ENCODE measurements at places on chromosomes 6 and 20.

DNA sequence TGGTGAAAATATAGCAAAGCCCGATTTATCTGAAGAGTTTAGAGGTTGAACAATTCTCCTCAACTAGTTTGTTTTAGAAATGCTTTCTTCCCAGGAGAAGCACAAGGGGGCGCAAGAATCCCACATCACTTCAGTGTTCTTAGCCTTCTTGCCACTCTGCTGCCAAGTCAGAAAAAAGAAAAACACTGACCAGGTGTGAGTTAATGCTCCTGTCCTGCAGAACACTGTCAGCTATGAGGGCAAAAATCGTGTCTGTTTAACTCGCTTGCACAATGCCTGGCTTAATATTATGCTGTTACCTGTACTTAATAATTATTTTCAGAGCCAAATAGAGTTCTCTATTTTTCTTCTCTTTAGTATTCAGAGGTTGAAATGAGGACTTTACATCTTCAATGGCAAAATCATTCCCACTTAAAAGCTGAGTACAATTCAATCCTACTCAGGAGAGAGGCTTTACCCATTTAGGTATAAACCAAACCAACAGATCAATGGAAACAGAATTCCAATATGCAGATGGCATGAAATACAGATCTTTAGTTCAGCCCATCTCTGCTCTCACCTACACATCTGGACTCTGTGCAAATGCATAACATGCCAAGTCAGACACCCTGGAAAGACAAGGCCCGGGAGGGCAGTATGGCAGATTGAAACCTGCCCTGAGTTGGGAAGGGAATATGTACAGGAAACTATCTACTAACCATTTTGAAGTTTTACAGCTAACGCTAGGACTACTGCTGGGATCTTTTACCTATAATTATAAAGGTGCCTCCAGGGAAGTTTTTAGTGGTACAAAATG is 71.4 kb upstream of the TULP1 start:
- ATAC-seq: peak; percentile 75

DNA sequence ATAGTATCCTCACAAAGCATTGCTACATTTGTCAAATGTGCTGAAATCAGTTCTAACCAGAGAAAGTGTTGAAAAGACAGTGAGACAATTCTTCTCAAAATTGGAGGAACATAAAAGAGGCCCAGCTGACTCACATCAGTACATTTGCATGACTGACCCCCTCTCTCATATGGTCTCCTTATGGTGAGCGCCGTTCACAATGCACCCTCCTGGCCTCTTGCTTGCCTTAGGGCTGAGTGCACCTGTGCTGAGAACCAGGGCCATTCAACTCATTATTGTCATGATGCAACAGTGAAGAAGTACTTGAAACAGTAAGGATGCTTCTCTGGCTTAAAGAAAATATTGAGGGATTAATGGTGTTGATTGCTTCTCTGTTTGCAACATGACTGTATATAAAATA is 375.2 kb upstream of the AGPAT4 start:
- ATAC-seq: no peak

DNA sequence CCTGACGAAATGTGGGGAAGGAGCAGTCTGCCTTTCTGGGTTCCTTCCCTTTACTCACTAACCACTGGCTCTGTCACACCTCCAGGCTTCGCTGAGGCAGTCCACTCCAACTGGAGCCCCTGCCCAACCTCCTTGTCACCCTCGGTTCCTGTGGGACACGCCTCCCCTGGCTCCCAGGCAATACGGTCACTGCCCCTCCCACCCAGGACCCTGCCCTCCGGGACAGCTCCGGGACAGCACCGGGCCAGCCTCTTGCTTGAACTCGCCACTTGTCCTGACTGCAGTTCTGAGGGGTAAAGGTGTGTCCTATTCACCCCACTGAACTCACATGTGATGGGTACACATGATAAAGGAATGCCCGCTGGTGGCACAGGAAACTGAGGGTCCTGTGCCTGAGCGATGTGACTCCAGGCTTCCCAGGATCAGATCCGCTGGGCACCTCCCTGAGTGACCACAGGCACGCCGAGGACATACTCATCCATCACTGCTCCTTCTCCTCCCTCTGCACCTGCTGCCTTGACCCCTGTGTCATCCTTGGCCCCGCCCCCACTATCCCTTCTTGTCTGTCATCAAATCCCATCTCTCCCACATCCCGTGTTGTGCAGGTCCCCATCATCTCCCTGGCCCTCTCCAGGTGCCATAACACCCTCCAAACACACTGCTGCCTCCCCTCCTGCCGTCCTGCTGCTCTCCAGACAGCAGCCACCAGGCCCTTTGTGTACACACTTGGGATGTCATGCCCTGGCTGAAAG is 7.9 kb downstream of the SDCBP2 start:
- ATAC-seq: no peak

- ATAC-seq: no peak
These were observed 785.2 kb upstream of the FLRT3 start for GRCh38 chr20:15122613-15123012.

DNA sequence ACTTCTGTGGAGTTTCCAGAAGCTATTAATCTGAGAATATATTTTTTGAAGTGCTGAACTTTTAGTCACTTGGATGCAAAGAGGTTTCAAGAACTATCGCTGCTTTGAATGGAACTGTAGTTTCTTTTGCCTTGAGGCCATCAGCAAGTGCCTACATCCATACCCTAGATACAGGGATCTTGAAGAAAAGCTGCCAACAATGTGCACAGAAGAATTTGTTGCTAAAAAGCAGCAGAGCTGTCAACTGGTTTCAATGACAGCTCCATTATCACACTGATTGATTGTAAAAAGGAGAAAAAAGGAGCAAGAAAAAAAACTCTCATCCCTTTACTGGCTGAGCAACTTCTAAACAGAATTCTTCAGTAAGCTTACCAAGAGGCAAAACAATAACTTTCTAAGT is 251.0 kb upstream of the NRSN1 start:
- no peak for ATAC-seq

DNA sequence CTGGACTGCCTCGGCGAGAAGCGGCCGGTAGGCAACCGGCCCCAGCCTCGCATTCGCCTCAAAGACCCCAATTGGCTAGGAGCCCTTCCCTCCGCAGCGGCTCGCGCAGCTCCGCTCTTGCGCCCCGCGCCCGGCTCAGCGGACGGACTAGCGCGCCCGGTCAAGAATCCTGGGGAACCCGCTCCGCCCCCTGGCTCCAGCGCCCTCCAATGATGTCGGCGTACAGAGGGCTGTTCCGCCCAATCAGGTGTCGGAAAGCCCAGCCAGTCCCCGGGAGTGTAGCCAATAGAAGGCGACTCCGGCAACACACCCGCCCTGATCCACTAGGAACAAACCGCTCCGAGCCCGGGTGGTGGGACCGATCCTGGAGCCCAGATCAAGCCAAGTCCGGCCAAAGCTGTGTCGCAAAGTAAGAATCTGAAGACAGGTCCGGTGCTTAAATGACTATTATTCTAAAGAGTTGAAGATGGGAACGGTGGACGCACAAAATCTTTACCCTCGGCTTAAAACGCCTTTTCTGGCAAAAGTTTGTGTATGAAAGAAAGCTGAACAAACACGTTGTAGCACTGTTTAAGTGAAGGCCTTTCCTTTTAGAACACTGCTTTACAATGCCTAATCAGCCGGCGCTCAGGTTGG is 132.2 kb downstream of the OGFRL1 start:
- ATAC-seq: peak; percentile 44

GRCh38 chr6:75386050-75386770 is 101.6 kb upstream of the TMEM30A start:
- no peak for ATAC-seq

DNA sequence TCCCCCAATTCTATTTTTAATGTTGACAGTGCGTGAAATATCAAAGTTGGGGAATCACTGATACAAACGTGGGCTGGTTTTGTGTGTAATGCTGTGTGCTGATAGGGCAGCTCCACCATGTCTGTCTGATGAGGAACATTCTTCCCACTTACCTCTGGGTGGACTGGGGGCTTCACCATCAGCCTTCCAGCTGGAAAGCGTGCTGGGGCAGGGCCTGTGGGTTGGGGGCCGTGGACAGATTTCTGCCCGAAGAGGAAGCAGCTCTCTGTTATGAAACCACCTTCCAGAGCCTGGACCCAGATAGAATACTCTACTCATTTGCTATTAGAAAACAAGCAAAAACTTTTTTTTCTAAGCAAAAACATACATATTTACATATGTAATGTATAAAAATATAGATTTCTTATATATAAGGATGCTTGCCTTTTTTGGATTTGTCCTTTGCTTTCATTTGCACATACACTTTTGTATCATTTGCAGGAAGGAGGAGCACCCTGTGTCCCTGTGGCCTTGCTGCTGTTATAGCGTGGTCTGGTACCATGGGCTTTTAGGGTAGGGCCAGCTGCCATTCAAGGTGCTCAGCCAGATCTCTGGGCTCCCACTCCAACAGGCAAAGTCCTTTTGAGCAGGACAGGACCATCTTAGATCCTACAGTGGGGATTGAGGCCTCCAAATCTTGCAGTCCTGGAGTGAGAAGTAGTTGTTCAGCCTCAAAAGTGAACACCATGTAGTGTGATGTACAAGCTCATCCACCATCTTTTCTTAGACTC is 48.1 kb downstream of the DUSP22 start:
- no peak for ATAC-seq

GRCh38 chr20:24357177-24357576 is 112.3 kb upstream of the SYNDIG1 start:
- ATAC-seq: no peak

DNA sequence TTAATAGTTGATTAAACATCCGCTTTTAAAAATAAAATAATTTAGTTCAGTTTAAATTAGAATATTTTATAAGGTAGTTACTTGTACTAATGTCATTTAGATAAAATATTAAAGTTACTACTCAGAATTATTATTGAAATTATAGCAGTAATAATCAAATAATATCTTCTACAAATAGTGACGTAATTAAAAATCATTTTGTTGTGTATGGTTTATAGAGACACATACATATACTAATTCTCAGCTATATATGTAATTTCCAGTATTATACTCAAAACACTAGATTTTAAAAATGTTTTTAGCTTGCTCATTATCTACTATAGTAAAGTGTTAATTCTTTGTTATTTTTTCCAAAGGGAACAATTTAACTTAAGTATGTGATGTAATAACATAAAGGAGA is 435.2 kb upstream of the MANEA start:
- ATAC-seq: no peak

DNA sequence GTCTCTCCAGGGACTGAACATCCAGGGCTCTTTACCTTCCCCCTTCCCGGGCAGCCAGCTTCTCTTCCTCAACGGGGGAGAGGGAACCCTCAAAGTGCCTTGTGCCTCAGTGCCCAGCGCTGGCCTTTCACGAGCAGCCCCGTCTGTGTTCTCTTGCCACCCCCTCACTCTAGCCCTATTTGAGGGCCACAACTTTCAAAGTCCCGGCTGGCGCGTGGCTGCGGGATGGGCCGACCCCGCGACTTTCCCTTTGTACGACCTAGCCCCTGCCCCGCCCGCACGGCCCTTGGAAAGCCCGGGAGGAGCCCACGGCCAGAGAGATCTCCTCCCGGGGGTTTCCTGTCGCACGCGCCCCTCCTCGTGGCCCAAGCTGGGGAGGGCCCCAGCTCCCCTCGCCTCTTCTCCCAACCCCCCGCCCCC is 559 bp downstream of the SCRT2 start:
- ATAC-seq: no peak

DNA sequence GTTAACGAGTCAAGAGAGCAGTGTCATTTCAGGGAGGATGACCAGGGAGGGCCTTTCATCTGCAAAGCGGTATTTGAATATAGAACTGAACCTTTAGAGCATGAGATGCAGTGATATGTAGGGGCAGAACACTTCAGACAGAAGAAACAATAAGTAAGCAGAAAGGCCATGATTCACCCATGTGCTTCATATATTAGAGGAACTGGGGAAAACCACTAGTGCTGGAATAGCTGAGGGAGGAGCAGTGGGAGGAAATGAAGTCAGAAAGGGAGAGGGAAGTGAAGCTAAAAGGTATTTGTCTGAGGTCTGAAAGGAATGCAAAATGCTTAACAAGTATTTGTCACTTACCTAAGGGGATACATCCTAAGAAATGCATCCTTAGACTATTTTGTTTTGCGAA is 391.2 kb downstream of the ADGRB3 start:
- ATAC-seq: no peak

GRCh38 chr6:138197570-138197969 is 20.7 kb downstream of the PBOV1 start:
- no peak for ATAC-seq

DNA sequence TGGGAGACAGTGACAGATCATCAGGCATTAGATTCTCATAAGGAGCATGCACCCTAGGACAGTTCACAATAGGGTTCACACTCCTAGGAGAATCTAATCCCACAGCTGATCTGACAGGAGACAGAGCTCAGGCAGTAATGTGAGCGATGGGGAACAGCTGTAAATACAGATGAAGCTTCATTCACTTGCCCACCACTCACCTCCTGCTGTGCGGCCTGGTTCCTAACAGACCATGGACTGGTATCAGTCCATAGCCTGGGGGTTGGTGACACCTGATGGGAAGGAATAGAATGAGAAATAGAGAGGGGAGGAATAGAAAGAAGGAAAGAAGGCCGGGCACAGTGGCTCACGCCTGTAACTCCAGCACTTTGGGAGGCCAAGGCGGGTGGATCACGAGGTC is 336.8 kb upstream of the SASH1 start:
- ATAC-seq: no peak

DNA sequence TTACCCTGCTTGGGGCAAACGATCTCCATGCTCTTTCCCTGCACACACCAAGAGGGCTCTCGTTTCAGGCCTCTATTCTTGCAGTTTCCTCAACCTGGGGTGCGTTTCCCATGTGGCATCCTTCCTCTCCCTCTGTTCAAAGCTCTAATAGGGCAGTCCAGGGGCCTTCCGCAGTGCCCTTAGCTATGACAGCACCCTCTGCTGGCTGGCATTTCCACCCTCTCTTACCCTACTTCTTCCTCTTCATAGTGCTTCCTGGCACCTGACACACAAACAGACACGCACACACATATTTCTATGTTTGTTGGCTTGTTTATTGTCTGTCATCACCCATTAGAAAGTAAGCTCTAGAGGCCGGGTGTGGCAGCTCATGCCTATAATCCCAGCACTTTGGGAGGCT is 294.0 kb downstream of the CLIC5 start:
- ATAC-seq: no peak

- ATAC-seq: no peak
These were observed 60.6 kb downstream of the RIPOR3 start for GRCh38 chr20:50630578-50631263.

- ATAC-seq: no peak
These were observed 66.9 kb upstream of the TPD52L1 start for GRCh38 chr6:125086716-125087115.

All from activated T-helper 17 cell treated with anti-CD3 and anti-CD28 coated beads, Interleukin-2, amount 50 U/mL, for 72 hours (primary cell).